BJ (cell line): ENCODE measurements at places on chromosomes 1 and 21. TPM values are rescaled to one million over a fixed set of nuclear protein-coding genes. Genes with fewer than 3 reads are reported as not detected.

DNA sequence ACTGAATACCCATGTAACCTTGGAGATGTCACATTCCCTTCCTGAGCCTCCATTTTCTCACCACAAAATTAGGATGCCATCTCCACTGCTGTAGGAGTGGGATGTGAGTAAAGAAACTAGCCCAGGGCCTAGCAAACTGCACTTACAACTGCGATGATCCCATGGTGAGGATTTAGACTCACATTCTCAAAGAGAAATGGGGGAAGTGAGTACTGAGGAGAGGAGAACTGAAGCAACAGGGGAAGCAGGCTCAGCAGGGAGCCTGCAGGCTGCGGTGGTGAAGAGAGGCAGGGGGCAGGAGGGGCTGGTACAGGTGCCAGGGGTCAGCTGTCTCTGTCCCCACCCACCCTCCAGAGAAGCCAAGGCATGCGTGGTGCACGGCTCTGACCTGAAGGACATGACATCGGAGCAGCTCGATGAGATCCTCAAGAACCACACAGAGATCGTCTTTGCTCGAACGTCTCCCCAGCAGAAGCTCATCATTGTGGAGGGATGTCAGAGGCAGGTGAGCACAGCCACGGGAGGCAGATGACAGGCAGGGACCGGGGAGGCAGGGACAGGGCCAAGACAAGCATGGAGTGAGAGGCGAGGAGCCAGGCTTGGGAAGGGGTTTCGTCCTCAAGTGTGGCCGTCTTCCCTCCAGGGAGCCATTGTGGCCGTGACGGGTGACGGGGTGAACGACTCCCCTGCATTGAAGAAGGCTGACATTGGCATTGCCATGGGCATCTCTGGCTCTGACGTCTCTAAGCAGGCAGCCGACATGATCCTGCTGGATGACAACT lies 16.4 kb upstream of the ATP1A4 start:
- no peak for DNase-seq

DNA sequence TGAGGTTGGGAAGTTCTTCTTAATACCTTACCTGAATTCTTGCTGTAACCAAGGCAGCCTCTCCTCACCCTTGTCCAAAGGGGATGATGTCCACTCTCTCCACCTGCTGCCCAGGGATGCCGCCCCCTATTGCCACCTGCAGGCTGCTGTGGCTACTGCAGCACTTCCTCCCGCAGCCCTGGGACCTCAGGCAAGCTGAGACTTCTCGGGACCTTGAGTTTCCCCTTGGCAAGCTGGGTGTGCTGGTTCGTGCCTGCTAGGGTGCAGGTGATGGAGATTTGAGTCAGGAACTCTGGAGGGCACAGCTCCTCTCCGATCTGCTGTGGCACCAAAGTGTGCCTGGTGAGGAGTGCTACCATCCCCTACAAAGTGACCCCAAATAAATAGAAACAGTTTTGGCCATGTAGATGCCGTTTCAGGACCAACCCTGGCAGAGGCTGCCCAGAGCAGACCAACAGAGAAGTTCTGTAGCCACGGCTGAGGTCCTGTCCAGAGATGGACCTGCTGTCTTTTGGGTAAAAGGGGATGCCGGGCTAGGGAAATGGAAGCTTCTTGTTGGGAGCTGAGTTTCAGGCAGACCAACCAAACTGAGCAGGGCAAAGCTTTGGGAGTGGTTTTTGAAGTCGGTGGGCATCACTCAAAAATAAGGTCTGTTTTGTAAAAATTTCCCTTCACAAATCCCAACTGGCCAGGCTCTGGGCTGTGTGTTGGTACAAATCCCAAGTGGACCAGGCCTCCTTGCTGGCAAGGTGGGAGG lies 31.7 kb downstream of the RUNX3 start:
- no peak for DNase-seq

GRCh38 chr1:10187026-10187334 lies 23.4 kb upstream of the KIF1B start:
- DNase-seq = no peak

GRCh38 chr1:48006264-48006663 lies 9.1 kb upstream of the TRABD2B start:
- DNase-seq = no peak

DNA sequence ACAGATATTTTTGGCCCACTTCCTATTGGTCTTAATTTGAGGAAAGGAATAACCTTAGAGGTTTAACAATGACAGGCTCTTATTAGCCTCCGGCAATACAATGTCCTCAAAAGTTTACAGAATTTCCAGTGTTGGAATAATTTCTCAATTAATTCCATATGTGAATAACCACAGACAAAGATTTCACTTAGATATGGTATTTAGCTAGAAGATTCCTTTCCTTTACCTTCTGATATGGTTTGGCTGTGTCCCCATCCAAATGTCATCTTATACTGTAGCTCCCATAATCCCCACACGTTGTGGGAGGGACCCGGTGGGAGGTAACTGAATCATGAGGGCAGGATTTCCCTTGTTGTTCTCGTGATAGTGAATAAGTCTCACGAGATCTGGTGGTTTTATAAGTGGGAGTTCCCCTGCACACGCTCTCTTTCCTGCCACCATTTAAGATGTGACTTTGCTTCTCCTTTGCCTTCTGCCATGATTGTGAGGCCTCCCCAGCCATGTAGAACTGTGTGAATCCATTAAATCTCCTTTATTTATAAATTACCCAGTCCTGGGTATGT lies 54.9 kb upstream of the RGS7 start:
- peak; percentile 71 for DNase-seq

GRCh38 chr1:35001743-35002142 lies 16.6 kb upstream of the TMEM35B start:
- no peak for DNase-seq

DNA sequence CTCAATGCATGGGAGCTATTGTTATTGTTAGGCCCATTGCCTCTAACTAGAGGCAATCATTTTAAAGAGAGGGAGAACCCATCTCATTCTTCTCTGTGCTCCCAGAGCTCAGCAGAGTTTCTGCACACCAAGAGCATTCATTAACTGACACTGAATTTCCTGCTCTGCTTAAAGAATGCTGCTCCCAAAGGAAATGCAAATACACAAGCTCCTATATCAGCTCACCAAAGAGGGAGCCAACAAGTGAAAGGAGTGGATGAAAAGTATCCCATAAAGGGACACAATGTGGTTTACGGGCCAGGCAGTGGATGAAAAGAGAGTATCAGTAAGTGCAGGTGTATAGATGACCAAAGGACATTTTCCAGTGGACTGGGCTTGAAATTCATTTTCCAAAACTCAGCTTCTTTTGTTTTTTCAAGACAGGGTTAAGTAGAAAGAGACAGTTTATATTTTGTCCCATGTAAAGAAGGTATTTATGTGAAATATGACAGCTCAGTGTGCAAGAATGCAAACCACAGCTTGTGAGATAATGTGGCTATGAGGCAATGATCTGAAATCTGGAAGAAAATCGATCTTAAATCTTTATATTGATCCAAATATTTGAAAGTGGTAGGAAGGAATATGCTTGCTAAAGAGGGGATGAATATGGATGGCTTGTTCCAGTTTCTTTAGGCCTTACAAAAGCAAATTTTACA lies 207.7 kb upstream of the CAMK1G start:
- DNase-seq = no peak

- no peak for DNase-seq
Measured at GRCh38 chr21:42444745-42445059, 41.0 kb downstream of the UBASH3A start.

DNA sequence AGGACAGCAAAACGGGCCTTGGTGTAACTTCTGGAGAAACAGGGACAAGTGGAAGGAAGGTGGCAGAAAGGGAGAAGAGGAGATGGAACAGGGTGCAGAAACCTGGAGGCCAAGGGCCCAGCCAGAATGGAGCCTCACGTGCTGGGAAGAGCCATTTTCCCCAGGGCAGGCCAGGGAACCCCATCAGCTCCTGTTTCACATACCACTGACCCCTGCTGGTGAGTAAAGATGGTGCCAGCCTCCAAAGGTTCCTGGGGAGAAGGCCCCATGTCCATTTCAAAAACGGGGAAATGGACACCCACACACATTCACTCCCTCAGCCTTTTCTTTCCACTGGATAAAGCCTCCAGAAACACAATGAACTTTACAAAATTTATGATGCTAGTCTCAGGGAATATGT lies 57.6 kb upstream of the JUN start:
- DNase-seq = no peak

- no peak for DNase-seq
Measured at GRCh38 chr21:46289655-46290179, 3.6 kb downstream of the YBEY start.

HOOK1 gene
- not detected in 2 replicates for polyA plus RNA-seq

IL10 gene
- polyA plus RNA-seq = not detected in 2 replicates

CFHR1 gene
- 0.26 and 0.33 TPM in 2 replicates for polyA plus RNA-seq

TIE1 gene
- polyA plus RNA-seq = 0.05 TPM in 1 of 2 replicates, not detected in the other

PEX11B gene
- polyA plus RNA-seq = 34.9 and 46.4 TPM in 2 replicates

ARV1 gene
- polyA plus RNA-seq = 14.1 and 30.7 TPM in 2 replicates

VCAM1 gene
- polyA plus RNA-seq = 0.05 and 0.15 TPM in 2 replicates
